Omental fat pad (tissue), 4 donors: ENCODE measurements at places on chromosomes 5 and 9. TPM values are rescaled to one million over a fixed set of nuclear protein-coding genes. Genes with fewer than 3 reads are reported as not detected.

IL4 gene
- total RNA-seq: not detected

BSPRY gene
- total RNA-seq: not detected

NTNG2 gene
- 3.9 TPM for total RNA-seq

- no peak for DNase-seq
Observed at GRCh38 chr5:120895660-120896059, 431.6 kb downstream of the PRR16 start.

DNA sequence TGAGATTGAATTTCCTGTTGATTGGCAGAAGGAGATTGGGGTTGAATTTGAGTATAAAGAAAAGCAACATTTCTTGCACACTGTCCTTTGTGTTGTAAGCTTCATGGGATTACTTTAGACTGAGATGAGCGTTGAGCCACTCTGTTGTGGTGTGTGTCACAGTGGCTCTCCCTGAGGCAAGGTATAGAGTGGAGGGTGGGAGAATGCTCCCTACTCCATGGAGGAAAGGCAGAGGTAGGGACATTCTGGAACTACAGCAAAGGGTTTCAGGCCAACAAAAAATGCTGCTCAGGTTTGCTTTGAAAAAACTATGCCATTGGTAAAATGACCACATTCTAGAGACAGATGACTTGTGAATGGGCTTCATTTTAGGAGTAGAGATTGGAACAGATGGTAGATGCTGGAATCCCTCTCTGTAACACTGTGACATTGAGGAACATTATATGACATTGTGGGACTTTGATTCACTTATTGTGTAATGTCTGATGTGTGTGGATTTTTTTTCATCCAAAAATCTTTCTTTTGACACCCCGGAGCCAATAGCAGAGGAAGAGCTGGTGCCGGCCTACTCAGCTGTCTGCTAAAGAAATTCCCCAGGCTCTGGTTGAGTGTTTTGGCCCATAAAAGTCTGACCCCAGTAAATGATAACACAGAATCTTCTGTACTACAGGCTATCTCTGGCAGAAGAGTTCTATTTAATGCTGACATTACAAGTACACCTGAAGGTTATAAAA is 6.2 kb upstream of the CEP120 start:
- DNase-seq: no peak

DNA sequence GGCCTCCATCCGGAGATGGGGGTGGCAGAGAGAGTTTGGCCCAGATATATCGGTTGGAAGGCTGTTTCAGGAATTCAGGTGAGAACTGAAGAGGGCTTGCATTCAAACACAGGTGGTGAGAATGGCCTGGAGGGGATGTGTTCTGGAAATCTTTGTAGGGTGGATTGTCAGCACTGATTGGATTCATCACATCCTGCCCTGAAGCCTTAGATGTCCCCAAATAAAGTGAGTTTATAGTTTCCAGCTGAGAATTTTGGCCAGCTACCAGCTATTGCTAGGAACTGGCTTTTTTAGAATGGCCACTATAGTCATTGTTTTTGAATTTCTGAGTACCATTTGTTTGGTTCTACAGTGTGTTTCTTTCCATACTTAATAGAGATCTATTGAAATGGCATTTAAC is 46.1 kb upstream of the ANKH start:
- no peak for DNase-seq

DNA sequence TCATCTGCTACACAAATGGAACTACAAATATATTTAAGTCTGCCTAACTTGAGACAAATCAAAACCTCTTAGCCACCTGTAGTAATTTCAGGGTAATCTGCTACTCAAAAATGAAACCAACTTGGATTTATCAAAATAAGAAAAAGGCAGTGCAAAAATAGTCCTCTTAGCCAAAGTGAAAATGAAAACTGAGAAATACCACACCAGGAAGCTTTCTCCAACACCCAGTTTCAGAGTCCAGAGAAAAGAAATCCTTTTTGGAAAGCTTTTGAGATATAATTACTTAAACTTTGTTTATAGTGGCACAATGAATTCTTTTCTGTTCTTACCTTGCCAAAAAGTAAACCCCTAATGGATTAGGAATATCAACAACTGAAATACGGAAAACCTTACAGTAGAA is 990.4 kb downstream of the EFNA5 start:
- no peak for DNase-seq

DNA sequence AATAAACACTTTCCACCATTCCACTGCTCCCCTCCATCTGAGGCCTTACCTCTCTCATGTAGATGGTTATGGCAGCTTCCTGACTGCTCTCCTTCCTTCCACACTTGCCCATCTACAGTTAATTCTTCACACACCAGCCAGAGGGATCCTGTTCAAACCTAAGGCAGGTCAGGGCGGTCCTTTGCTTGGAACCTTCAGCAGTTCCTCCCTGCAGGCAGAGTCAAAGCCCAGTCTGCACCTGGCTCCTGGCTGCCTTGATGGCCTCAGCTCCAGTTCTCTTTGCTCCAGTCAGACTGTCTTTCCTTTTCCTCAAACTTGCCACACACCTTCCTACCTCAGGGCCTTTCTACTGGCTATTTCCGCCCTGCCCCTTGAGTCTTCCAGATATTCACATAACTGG is 30.2 kb upstream of the NR3C1 start:
- no peak for DNase-seq

DNA sequence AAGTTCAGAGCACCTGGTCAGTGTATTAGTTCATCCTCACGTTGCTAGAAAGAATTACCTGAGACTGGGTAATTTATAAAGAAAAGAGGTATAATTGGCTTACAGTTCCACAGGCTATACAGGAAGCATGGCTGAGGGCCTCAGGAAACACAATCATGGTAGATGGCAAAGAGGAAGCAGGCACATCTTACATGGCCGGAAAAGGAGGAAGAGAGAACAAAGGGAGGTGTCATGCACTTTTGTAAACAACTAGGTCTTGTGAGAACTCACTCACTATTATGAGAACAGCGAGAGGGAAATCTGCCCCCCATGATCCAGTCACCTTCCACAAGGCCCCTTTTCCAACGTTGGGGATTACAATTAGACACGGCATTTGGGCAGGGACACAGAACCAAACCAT is 28.8 kb upstream of the CAVIN4 start:
- no peak for DNase-seq

- DNase-seq: no peak
Observed at GRCh38 chr5:111495159-111495558, 17.2 kb downstream of the STARD4 start.

- DNase-seq: no peak
Observed at GRCh38 chr5:157877821-157878220, 18.9 kb upstream of the CLINT1 start.

DNA sequence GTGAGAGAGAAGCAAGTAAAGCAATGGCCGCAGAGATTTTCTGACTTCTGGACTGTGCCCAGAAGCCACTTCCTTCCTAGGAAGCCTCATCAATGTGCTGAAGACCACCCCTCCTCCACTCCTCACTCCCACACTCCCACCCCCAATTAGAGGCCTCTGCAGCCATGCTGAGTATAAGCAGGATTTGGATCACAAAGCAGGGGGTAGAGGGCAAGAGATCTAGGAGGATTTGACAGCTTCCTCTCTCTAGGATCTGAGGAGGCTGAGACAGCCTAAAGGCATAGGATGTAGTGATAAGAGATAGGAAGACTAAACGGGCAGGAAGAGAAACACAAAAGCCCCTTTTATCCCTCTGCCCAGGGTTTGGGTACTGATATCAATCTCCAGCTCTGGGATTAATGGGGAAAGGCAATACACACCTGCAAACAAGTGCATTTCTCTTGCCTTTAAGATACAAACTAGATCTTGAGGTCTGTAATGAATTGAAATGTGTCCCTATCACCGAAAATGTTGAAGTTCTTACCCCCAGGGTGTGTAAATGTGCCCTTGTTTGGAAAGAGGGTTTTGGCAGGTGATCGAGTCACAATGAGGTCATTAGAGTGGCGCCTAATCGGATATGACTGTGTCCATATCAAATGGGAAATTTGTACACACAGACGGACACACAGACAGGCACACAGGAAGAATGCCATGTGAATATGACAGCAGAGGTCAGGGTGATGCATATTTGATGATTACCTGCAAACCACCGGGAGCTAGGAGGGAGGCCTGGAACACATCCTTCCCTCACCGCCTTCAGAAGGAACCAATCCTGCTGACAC is 28.5 kb downstream of the KCNV2 start:
- no peak for DNase-seq

DNA sequence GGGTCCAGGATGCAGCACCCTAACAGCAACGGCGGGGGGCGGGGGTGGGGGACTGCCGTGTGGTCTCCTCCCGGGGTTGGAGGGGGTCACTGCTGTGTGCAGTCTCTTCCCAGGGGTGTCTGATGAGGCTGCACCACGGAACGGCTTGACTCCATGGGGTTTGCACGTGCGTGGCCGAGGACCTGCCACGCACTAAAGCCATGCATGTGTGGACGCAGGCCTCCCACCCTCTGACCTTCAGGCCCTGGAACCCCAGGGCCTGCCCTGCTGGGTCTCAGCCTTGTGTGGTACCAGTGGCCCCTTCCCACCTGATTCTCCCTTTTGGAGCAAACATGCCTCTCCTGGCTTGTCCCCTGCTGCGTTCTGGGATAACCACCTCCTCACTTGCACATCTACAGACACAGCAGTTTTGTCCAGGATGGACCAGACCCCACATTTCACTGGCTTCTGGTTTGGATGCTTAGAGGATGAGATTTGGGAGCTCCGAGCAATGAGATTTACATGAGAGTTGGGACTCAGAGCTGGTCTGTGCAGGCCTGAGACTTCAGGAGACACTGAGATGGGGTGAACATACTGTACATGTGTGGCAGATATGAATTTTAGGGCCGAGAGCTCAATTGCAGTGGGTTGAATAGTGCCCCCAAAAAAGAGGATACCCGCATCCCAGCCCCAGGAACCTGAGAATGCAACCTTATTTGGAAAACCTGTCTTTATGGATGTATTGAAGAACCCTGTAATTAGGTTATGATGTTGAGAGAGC is 45.8 kb downstream of the SLC12A7 start:
- DNase-seq: no peak

DNA sequence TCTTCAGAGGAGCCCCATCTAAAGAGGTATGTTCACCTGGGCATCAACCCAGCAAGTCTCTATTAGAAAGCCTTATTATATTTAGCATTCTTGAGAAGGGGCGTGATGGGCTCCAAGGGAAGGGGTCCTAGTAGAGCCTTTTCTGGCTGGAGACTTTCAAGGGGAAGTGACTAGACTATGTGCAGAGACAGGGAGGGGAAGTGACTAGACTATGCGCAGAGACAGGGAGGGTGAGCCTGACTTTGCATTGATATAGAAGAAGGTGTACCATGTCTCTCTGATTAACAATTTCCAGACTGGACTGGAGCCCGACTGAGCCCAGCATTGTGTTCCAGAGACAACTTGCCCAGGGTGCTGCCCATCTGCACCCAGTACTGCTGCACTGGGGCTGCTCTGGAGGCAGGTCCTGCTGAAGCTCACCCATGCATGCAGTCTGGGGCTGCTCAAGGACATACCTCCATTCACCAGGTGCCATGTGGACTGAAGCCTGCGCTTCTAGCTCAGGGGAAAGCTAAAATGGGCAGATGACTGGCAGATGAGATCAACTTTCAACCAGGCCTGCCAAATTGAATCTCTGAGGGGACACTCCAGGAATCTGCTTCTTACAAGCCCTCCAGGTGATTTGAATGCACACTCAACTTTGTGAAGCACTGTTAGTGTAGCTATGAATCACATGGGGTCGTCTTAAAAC is 83.0 kb upstream of the GNA14 start:
- no peak for DNase-seq

DNA sequence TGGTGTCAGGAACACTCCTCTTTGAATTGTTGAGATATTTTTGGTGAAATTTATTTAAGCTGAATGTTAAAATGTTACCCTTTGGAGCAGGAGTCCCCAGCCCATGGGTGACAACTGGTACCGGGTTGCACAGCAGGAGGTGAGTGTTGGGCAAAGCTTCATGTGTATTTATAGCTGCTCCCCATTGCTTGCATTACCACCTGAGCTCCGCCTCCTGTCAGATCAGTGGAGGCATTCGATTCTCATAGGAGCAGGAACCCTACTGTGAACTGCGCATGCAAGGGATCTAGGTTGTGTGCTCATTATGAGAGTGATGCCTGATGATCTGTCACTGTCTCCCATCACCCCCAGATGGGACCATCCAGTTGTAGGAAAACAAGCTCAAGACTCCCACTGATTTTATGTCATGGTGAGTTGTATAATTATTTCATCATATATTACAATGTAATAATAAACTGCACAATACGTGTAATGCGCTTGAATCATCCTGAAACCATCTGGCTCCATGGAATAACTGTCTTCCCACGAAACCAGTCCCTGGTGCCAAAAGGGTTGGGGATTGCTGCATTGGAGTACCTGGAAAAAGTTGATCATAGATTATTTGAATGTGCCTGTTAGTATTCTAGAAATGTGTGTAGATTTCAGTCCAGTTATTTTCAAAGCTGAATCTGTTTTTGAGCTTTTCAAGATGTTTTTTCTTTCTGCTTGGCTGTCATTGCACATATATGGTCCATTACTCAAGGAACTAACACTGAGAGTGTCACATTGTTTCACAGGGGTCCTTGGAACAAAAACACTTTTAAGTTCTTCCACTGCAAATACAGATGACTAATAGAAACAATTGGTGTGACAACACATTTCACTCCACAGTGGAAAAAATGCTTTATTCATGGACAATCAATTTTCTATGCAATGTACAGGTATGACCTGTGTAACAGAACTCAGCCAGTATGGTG is 104.6 kb upstream of the TNFAIP8 start:
- no peak for DNase-seq

DNA sequence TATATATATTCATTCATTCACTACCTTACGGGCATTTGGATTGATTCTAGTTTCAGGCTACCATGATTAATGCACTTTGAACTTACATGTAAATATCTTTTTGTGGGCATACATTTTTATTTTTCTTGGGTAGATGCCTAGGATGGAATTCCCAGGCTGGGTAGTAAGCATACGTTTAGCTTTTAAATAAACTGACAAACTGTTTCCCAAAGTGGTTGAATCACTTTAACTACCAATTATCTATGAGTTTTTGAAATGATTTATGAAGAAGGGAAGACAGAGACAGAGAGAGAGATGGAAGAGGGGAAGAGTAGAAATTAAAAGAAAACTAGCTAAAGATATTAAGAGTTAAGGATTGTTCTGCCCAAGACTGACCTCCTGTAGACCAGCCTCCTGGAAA is 612.6 kb downstream of the PSAT1 start:
- no peak for DNase-seq

DNA sequence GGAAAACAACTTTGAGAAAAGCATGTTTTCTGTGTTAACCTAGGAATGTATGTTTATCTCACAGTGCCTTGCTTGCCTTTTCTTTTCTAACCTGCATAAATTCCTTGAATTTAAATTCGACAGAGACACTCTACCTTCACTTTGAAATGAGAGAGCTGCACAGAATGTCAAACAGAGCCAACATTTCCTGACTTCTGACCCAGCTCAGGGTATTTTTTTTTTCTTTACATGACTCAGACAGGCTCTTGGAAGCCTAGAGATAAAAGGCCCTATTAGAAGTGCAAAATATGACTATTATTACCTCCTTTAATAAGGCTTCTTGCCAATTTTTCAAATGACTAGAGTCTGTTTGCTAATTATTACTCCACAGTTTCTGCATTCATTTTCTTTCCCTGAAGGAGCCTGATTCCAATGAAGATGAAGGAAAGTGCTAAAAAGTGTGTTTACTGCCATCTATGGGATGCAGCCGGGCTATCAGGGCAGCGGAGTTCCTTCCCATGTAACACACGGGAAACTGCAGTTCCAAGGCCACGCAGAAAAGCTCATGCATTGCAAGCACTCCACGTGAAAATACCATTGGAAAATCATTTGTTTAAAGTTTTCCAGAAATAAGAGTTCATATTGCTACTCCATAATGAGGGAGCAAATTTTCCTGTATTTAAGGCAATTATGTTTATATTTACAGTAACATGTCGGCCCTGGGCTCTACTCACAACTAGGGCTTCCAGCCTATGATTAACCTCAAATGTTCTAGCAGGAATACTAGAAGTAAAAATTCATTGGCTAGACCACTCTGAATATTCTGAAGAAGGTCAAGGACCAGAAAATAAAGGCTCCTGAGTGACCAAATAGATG is 485.6 kb downstream of the ZSWIM6 start:
- DNase-seq: no peak
